ENCODE measurements at places on chromosomes 4 and X.
A peak's percentile ranks its signal among the peaks of the same experiment; 100 is the strongest.

DNA sequence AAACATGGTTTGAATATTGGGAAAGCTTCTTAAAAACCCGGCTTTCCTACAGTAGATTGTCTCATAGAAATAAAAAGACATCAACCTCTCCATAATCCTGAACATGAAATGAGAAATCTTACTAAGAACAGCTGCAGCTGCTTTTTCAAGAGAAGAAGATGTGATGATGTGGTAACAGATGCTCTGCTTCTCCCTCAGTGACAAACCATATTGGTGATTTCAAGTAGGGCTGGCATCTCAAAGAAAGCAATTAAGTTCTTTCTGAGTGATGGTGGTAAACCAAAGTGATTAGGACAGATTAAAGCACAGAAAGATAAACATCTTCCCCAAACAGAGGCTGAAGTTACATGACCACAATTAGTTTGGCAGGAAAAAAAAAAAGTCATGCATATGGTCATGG lies 1477.7 kb downstream of the RAPGEF2 start:
- no peak for DNase-seq

- no peak for DNase-seq
Measured at GRCh38 chr4:187184508-187184907, 460.9 kb upstream of the FAT1 start.

GRCh38 chr4:173433447-173433846 lies 34.5 kb upstream of the SCRG1 start:
- no peak for DNase-seq

DNA sequence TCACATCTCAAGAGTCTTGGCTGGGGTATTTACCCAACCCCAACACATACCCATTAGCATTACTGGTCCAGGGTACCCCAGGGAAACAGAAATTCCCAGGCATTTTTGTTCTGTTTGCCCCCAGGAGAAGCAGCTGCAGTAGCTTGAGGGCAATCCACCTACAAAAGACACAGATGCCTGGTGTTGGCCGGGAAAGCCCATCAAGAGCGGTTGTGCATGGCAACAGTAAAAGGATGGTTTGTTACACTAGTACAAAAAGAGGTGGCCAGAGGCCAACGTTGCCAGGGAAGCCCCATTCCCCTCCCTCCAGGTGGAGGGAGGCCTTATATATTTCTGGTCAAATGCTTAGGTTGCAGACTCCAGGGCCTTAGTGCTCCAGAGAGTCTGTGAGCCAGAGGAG lies 637.8 kb downstream of the BCOR start:
- DNase-seq: no peak

- DNase-seq: no peak
Measured at GRCh38 chr4:128682942-128683666, 126.4 kb upstream of the JADE1 start.

- DNase-seq: no peak
Measured at GRCh38 chrX:64187762-64188150, 17.8 kb downstream of the AMER1 start.

GRCh38 chrX:53479301-53479700 lies 45.1 kb upstream of the HSD17B10 start:
- peak; percentile 48 for DNase-seq

- no peak for DNase-seq
Measured at GRCh38 chr4:40865696-40866095, 115.9 kb downstream of the NSUN7 start.

- DNase-seq: no peak
Measured at GRCh38 chr4:1978741-1979476, 29.9 kb downstream of the NELFA start.

- no peak for DNase-seq
Measured at GRCh38 chr4:651884-652642, 22.0 kb downstream of the ATP5ME start.

- DNase-seq: no peak
Measured at GRCh38 chr4:80265571-80266252, 752 bp upstream of the FGF5 start.

- DNase-seq: no peak
Measured at GRCh38 chr4:120400441-120400840, 333.8 kb upstream of the MAD2L1 start.

DNA sequence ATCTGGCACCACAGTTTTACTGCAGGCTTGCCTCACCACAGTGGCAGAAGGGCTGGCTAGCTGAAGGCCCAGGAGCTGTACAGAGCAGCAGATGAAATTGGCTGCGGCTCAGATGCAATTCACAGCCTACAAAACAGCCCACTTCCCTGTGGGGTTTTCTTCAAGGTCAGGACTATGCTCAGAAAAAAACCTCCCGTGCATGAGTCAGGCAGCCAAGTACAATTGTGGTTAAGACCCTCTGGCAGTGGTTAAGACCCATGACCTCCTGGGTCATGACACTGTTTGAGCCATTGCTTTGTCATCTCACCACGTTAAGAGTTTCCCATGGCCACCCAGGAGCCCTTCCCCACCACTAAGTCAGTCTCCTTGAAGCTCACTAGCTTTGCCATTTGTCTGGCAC lies 276.3 kb downstream of the HNRNPD start:
- no peak for DNase-seq

GRCh38 chr4:94570558-94570957 lies 118.8 kb downstream of the PDLIM5 start:
- DNase-seq: no peak

GRCh38 chrX:20477219-20477618 lies 210.5 kb upstream of the RPS6KA3 start:
- DNase-seq: no peak

DNA sequence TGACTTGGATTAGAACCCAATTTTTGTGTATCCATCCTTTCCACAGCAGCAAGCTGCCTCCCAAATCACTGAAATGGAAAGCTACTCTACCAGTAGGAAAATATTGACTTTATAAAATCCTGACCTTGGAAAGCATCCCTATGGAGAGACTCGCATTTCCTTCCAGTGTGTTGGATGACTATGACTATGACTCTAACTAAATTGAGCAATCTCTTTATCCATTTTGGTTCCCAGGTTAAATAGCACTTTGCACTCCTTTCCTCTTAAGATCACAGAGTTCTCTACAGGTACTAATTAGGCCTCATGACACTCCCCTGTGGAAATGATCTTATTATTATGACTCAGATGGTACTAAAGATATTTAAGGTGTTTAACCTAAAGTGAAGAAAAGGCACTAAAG lies 431.8 kb downstream of the PPARGC1A start:
- DNase-seq: no peak

DNA sequence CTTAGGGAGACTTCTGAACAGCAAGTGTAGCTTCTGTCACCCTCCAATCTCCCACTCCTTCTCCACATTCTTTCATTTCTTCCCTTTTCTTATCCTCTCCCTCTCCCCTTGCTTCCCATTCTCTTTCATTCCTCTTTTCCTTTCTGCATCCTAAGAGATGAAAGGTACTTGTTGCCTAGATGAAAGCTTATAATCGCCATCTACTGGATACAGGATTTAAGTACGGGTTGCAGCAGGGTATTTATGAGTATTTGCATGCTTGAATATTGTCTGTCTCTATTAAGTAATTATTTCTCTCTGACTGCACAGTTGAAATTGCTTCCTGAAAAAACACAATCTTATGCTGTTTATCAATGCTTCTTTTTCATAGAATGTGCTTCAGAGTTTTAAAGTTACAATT lies 174.0 kb upstream of the TENT5D start:
- peak; percentile 51 for DNase-seq

GRCh38 chr4:25320773-25321172 lies 8.2 kb downstream of the ZCCHC4 start:
- peak; percentile 75 for DNase-seq

- DNase-seq: no peak
Measured at GRCh38 chrX:112368371-112368770, 285.8 kb upstream of the TRPC5 start.

DNA sequence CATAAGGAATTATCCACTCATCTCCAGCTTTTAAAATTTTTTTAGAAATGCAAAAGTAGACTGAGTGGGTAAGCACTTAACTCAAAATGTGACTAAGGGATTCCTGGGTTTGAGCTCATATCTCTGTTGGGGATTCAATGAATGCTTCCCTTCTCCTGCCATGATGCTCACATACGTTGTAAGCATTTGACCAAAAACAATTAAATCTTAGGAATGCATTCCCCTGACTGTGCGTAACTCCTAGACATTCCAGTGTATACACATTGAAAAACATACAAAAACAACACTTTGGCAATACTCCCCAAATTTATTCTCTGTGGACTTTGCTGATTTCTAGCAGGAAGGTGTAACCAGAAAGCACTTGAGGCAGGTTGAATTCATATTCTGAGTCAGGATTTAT lies 29.8 kb downstream of the SPANXA2 start:
- no peak for DNase-seq

- DNase-seq: peak; percentile 21
Measured at GRCh38 chr4:104901438-104901837, 245.2 kb upstream of the TET2 start.

DNA sequence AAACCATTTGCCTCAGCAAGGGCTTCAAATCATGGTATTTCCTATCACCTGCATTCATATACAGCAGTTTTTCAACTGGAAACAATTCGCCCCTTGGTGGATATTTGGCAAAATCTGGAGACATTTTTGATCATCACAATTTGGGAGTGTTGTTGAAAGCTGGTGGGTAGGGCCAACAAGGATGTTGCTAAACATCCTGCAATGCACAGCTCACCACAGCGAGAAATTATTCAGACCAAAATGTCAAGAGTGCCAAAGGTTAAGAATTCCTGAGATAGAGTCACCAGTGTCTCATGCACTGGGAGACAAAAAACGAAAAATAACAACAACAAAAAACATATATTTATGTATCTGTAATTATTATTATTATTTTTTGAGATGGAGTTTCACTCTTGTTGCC lies 435.2 kb upstream of the CTSO start:
- DNase-seq: peak; percentile 3

DNA sequence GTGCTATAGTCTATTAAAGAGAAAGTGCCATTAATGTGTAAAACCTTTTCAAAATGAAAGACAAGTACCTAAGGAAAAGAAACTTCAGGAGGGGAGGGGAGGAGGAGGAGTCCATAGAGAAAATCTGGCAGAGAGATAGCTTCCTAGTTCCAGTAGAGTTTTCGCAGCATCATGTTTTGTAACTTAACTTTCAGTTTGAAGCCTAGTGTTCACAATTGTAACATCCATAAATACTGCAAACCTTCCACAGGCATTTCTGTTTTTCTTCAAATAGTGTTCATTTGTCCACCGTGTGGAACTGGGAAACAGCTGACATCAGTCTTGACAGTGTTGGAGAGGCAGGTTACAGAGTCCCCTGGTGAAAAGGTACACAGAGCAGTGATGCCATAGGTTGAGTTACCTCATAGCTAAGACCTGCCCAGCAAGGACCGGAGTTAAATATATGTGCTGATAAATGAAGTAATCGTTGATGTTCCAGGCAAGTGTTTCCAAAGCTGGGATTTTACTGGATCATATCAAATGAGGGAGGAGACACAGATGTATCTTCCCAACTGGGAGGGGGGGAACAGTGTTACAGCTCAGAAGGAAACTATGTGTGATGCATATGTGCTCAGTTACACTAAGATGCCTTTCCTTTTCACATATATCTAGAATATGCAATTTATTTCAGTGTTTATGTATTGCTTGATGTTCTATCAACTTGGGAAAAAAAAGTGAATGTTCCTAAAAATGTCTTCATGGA lies 369.5 kb upstream of the FAM241A start:
- no peak for DNase-seq
